ENCODE measurements at places on chromosomes 12 and 14.

- no peak for DNase-seq
Observed at GRCh38 chr14:81565441-81566290, 32.0 kb upstream of the SEL1L start.

- DNase-seq = no peak
Observed at GRCh38 chr12:39369756-39370155, 73.2 kb downstream of the KIF21A start.

DNA sequence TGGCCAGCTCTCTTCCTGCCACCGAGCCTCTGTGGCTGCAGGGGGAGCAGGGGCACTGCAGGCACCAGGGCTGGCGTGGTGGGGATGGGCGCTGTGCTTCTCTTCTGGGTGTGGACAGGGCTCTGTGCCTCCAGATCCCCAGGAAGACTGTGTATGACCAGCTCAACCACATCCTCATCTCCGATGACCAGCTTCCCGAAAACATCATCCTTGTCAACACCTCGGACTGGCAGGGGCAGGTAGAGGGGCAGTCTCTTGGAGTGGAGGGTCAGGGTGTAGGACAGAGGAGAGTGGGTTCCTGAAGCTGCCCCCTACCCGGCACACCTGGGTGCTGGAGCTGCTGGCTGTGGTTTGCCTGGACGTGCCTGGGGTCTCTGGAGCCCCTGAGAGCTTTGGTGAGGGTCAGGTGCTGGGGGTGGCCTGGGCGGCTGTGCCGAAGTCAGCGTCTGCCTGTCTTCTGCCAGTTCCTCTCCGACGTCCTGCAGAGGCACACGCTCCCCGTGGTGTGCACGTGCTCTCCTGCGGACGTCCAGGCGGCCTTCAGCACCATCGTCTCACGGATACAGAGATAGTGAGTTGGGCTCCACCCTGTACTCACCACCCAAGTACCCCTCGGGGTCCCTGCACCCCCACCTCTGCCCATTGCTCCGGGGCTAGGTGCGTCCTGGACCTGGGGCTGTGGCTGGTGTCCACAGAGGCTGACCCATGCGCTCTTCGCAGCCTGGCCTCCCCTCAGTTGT, 15.8 kb upstream of the TEX22 start:
- DNase-seq = no peak

DNA sequence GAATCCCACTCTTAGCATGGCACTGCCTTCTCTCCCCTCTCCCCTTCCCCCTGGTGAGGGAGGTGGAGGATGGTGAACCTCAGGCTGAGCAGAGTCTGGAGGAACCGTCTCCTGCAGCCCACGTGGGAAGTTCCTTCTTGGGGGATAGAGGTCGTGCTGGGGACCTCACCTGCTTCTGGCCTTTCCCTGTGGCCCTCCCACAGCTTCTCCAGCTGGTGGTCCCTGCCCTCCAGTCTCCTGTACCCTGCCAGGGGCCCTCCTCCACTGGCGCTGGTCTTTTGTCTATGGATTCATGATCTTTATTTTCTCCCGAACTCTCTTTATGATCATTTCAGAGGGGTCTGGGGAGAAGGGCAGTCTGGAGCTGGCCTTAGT, 9.0 kb upstream of the MTA1 start:
- DNase-seq = no peak

DNA sequence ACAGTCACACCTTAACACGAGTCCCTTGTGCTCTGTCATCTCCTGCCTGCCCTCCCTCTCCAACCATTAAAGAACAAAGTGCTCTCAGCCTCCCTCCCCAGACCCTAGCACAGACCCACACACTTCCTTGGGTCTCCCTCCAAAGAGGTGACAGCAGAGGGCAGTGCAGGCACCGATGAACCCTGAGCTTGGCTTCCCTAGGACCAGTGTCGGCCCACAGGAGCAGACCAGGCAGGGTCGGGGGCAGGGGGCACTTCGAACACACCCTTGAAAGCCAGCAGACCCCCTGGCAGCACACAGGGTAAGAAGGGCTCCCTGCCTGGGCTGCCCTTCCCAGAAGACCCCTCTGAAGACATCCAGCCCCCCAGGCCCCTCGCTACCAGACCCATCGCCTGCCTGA, 7.0 kb downstream of the CDK2AP1 start:
- DNase-seq = no peak

DNA sequence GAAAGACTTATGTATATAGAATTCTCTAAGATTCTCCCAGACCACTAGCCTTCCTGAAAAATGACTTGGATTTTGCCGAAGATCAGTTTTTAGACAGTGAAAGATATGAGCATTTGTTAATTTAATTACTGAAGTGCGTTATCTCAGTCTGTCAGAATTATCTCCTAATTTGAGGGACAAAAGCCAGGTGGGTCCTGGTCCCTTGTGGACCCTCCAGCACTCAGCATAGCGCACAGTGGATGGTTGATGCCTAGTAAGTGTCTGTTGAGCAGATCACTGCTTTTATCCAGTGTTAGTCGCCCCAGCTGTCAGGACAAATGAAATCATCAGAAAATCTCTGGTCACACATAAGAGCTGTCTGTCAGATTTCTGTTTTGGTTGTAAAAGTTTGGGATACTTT, 80.4 kb downstream of the EML1 start:
- DNase-seq = no peak
